ENCODE measurements at places on chromosomes 7 and 10.

DNA sequence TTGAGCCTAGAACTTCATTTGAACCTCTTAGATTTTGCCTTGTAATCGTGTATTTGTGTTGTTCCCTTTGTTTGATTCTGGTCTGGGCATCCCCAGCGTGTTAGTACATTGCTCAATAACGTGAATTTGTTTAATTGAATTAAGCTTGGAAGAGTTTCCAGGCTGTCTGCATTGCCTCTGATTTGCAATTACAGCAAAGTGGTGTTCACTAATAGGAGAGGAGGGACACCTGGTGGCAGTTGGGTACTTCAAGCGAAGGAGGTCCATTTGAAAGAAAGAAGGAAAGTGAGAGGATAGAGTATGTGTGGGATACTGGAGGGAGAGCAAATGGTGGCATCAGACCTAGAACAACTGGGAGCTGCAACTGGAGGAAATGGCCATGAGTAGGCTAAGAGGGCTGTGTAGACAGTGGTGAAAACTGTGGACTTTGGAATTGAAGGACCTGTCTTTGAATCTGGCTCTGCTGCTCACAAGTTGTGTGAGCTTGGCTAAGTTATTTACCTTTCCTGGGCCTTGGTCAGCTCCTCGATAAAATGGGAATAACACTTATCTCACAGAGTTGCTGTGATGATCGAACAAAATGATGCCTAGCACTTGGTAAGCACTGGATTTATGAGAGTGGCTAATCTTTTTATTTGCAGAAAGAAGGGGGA, 15.1 kb downstream of the LSMEM1 start:
- DNase-seq, result peak; percentile 1

DNA sequence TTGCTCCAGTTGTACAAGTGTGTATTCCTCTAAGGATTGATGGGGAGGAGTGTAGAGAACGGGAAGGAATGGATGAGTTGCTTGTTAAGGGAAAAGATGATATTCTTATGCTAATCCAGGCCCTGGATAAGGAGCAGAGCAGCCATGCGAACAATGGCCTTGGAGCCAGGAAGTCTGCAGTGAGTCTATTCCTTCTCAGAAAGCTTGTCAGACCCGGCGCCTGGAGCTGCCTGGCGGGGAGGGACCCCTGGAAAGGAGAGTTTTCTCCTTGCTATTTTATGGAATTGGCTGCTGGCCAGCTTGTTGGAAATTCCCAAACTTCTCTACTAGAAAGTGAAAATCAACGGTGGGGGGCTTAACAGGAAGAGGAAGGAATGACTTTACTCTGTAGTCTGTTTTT, 89.1 kb downstream of the MMRN2 start:
- no peak for DNase-seq

DNA sequence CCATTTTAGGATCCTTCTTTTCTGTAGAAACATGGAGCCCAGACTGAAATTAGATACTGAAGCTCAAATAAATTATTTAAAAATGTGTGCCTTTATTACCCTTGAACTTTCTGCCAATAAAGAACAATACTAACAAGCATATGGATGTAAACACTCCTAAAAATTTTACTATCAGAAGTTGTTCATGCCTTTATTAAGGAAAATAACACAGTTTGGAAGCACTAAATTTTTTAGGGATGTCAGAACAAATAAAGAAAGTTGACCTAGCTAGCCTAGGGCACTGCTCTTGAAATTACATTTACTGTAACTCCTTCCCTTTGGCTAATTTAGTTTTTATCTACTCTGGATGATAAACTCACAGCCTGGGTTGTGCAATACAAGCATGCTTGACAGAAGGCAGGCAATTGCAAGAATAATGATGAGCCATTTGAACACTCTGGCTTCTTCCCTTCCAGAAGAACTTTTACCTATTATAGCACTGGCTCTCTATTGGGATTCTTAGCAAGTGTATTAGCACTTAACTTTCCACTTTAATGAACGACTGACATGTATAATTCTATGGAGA, 351.7 kb upstream of the C7orf33 start:
- DNase-seq, result no peak

- no peak for DNase-seq
These were observed 38.1 kb downstream of the RELN start for GRCh38 chr7:103951311-103951710.

- no peak for DNase-seq
These were observed 493 bp downstream of the ZMIZ2 start for GRCh38 chr7:44748948-44749731.

DNA sequence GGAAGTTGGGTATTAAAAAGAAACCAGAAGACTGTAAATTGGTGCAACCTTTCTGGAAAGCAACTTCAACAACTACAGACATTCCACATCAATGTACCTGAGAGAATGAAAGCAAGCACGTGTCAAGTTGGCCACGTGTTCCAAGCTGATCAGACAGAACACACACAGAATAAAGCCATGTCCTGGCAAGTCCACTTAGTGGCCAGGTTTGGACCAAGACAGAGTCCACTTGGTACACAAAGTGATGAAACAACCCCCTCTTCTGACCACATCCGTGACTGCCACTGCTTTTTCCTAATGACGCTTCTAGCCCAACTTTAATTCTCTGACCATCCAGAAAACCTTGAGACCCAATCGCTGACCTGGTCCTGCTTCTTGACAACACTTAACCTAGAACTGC, 109.4 kb downstream of the ABLIM1 start:
- DNase-seq, result no peak

GRCh38 chr10:71090330-71090729, 122.0 kb upstream of the UNC5B start:
- no peak for DNase-seq

GRCh38 chr10:46014683-46015405, 15.6 kb downstream of the NCOA4 start:
- no peak for DNase-seq

- no peak for DNase-seq
These were observed 8.5 kb downstream of the UCN3 start for GRCh38 chr10:5373307-5373706.

DNA sequence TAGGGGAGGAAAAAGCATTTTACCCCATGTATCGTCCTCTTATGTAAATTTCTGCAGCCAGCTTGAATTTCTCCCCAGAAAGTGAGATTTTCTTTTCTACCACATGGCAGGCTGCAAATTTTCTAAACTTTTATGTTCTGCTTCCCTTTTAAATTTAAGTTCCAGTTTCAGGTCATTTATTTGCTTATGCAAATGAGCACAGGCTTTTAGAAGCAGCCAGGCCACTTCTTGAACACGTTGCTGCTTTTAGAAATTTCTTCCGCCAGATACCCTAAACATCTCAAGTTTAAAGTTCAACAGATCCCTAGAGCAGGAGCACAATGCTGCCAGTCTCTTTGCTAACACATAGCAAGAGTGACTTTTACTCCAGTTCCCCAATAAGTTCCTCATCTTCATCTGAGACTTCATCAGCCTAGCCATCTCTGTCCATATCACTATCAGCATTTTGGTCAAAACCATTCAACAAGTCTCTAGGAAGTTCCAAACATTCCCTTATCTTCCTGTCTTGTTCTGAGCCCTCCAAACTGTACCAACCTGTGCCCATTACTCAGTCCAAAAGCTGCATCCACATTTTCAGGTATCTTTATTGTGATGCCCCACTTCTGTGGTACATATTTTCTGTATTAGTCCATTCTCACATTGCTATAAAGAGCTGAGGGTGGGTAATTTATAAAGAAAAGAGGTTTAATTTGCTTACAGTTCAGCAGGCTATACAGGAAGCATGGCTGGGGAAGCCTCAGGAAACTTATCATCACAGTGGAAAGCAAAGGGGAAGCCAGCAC, 16.3 kb downstream of the EZH2 start:
- no peak for DNase-seq

DNA sequence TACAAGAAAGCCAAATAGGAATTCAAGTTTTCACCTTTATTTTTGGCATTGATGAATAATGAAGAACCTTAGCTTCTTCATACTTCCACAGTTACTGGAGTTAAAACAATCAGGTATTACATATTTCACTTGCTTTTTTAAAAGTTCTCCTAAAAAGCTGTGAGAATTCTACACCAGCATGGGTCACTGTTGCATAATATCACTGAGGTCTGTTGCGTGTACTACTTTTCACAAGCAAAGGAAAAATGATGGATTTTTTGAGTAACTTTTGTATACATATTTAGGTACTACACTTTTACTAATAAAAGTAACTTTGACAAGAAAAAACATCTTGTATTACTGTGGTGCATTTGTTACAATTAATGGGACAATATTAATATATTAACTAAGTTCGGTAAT, 15.2 kb downstream of the FAM24B start:
- DNase-seq, result no peak

GRCh38 chr7:4245135-4245865, 436.8 kb upstream of the FOXK1 start:
- DNase-seq, result no peak

DNA sequence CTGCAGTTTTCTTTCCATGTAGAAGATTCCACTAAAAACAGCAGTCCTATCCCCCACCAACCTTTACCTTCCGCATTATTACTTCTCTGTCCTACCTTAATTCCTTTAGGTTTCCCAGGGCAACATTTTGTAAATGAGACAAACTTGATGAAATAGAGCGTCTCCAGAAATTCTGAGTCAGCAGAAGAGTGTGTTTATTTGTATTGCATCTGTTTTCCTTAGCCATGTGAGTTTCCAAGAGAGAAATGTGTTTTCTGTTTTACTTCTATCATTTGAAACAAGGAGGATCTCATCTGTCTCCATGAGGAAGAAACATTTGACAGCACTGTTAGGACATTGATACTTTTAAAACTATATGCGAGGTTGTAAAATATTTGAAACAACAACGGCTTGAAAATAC, 244.2 kb upstream of the PLXDC2 start:
- DNase-seq, result no peak

DNA sequence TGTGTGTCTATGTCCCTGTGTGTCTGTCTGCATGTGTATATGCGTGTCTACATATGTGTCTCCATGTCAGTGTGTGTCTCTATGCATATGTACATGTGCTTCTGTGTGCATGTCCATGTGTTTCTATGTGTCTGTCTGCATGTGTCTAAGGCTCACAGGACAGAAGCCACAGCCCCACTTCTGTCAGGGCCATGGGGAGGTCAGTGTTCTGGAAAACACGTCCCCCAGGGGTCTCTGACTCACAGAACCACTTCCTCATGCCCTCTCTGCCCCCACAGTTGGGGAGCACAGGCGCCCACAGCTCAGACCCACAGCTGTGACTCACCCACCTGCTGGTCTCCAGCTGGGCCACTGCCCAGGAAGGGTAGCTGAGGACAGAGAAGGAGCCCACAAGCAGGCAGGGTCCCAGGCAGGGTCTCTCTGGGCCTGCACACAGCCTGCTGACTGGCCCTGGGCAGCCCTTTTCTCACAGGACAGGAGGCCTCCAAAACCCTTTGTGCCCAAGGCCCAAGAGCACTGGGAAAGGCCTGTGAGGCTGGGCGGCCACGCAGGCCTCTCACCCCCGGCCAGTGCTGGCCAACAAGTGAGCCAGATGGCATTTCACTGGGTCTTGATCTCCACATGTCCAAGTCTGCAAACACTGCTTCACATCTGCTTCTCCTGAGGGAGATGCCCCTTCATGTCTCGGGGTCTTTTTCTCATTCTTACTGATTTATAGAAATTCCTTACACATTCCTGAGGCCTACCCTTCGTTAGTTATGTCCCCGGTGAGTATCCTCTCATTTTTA, 102.9 kb upstream of the FAM20C start:
- no peak for DNase-seq

DNA sequence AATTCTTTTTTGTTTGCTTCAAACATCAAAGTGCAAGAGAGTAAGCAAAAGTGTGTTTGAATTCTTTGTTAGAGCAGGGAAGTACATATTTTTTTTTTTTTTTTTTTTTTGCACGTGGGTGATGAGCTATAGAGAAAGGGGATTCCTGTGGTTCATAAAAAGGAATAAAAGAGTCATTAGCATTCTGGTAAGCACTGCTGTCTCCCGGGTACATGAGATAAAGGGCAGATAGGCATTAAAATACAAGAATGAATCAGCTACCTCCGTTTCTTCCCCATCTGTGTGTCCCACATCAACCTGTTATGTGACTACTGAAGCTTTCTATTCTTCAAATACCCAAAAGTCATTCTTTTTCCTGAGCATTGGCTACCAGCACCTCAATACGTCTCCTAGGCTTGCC, 102.4 kb upstream of the SEMA3D start:
- no peak for DNase-seq

DNA sequence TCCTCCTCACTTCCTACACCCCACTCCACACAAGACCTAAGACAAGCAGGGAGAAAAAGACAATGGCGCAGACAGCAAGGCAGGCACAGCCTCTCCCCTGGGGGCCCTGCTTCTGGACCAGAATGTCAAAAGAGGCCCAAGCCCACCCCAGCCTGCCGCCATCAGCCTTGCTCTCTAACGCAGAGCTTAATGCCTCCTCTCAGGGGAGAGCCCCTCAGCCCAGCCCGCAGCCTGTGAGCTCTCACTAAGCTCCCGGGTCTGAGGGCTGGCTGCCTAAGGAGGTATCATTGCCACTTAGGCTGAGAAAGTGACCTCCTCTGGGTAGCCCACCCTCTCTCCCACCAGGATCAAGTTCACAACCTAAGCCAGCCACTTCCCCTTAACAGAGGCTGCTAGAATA, 16.7 kb downstream of the SLIT1 start:
- no peak for DNase-seq

GRCh38 chr7:118179191-118179590, 4.8 kb upstream of the LSM8 start:
- no peak for DNase-seq

- no peak for DNase-seq
These were observed 156.8 kb upstream of the PHYHIPL start for GRCh38 chr10:59019603-59020002.

GRCh38 chr7:47290867-47291266, 291.0 kb downstream of the TNS3 start:
- no peak for DNase-seq

GRCh38 chr7:370259-370625, 80.3 kb downstream of the FOXL3 start:
- no peak for DNase-seq

DNA sequence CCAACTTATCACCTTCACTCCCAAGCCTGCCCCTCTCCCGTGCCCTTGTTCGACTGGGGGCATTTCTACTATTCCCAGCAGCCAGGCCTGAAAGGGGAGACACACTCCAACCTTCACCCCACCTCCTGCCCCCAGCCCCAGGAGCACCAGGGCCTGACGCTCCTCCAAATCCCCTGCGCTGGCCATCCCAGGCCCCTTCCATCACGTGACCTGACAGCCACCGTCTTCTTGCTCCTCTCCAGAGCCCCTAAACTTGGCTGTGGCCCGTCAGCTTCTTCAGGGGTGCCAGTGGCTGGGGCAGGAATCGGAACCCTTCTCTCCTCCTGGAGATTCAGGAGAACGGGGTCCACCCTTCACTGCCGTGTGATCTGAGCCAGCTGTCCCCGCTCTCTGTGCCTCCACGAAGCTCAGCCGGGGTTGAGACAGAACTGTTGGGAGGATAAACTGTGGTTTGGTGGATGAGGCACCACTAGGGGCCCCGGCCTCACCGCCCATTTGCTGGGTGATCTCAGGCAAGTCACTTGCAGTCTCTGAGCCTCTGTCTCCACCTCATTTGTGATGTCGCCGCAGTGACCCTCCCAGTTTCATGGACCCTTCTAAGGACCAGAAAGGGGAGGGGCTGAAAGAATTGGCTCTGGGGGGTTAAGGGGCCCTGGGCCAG, 91.0 kb downstream of the MYL10 start:
- DNase-seq, result no peak

All from activated CD8-positive, alpha-beta memory T cell treated with anti-CD3 and anti-CD28 coated beads for 1 hour (primary cell).